Cerebellum (tissue), 4 donors: ENCODE measurements at places on chromosomes 7 and 10. TPM values are rescaled to one million over a fixed set of nuclear protein-coding genes. Genes with fewer than 3 reads are reported as not detected.

SLC29A4 gene
- 22.6 TPM for total RNA-seq

SYT15B gene
- total RNA-seq: 0.54 TPM

DNAAF5 gene
- total RNA-seq: 13.6 TPM

GPR15LG gene
- total RNA-seq: 0.36 TPM

AKR1B15 gene
- total RNA-seq: not detected

ASB15 gene
- 0.64 TPM for total RNA-seq

OLAH gene
- not detected for total RNA-seq

AS3MT gene
- 5.8 TPM for total RNA-seq

OPALIN gene
- not detected for total RNA-seq

FFAR4 gene
- 0.18 TPM for total RNA-seq

SSC4D gene
- 0.73 TPM for total RNA-seq
